ENCODE measurements at places on chromosomes 3 and 15.

GRCh38 chr3:193343726-193344222, 34.8 kb downstream of the ATP13A5 start:
- no peak for DNase-seq

DNA sequence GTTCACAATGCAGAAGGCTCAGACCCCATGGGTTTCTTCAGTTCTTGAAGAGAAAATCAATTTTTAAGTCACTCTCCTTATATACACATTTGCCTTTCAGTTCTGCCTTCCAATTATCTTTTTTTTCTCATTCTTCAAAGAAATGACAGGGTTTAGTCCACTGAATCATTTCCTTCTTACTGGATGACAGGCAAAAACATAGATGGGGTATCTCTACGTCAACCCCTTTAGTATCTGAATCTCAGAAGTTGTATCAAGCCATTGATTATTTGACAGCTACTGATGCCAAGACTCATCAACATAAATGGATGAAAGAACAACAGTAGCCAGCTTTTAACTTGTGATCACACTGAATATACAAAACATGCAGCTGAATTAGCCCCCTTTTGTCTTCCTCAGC, 6.5 kb downstream of the ATOSA start:
- no peak for DNase-seq

DNA sequence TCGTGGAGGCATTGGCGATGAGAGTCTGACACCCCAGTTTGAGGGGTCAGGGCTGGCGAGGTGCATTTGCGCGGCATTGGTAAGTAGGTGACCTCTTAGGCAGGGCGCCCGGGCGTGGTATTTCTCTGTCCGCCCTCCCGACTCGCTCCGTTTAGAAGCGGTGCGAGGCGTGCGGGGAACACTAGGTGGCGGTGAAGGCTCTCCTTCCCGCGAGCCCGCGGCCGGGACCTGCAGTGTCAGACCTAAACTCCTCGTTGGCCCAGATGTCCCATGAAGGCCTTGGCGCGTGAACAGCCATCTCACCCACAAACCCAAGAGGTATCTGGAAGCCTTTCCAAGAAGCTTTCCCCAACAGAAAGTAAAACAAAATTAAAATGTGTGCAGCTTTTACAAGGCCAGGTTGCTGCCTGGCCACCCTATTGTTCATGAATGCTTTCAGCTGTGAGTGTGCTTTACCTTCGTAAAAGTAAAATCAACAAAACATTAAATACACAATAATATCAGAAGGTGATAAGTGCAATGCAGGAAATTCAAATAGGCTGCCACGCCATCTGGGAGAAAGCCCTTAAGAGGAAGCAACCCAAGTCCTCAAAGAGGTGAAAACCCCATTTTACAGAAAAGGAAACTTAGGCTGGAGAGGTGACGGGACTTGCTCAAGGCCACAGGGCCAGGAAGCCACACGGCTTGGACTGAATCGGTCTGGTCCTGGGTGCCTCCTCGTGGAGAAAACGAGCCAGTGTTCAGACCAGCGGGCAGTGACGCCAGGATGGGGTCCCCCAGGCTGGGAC, 120.3 kb downstream of the ETFA start:
- DNase-seq, result peak; percentile 69

DNA sequence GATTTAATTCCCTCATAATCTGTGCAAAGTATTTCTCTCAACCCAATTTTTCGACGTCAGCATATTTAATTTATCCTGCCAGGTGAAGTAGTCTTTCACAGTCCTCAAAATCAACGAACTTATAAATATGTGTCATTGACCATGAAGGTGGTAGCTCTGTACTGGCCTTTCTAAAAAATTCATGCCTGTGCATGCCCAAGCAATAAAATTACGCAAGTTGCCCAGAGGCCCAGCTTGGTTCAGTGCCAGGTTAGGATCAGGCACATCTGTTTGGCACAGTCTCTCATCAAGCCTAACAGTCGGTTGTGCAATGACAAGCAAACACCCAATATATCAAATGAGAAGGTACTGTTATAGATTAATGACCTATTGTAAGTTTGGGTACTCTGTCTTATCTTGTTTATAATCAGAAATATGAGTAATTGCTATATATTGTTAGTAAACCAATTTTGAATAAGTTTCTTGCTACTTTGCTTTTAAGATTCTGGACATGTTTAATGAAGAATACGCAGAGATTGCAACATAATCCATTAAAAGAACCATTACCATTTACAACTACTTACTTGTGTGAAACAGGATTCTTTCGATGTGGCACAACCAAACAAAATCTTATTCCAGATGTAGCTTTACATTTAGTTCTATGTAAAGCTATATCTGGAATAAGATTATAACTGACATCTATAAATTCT, 159.0 kb upstream of the IL12A start:
- peak; percentile 95 for DNase-seq

DNA sequence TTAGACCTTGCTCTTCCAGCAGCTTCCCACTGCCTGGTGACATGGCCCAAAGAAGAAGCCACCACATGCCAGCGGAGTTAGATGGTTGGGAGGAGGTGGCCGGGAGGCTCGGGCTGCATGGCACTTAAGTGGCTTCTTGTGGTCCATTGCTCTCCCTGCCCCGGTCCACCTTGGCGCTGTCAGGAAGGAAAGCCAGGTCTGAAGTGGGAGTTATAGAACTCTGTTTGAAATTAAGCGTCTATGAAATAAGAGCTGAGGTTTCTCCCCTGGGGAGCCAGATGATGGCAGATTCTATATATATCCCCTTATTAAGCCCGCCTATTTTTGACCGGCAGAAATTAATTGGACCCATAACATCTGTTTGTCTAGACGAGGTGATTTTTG, 61.2 kb downstream of the ITGA11 start:
- no peak for DNase-seq

DNA sequence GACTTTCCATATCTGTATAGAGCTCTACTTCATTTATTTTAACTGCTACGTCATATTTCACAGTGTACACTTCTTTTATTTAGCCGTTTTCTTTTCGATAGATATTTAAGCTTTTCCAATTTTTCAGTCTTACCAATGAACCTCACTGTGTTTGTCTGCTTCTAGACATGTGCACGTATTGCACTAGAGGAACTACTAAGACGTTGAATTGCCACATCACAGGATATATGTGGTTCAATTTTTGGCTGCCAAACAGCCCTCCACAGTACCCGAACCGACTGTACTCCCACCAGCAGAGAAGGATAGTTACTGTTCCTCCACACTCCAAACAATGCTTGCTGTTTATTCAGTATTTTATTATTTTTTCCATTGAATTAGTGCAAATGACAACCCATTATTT, 2.0 kb downstream of the NR1I2 start:
- no peak for DNase-seq

DNA sequence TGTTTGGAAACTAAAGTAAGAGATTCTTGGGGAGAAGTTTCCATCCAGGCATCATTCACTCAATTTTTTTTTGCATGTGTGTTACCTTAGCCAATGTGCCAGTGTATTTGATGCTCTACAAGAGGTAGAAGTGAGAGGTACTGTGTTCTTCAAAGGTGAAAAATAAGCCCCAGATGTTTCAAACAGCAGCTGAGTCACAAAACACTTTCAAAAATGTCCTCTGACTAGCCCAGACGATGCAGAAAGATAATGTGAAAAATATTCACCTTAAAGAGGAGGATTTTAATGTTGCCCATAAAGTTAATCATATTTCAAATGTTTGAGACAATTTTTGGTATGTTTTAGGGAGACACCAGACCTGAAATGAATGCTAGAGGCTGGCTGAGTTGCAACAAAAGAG, 107.7 kb upstream of the RASGRP1 start:
- no peak for DNase-seq

- DNase-seq, result no peak
Measured at GRCh38 chr3:193134856-193135255, 106.2 kb upstream of the PLAAT1 start.

DNA sequence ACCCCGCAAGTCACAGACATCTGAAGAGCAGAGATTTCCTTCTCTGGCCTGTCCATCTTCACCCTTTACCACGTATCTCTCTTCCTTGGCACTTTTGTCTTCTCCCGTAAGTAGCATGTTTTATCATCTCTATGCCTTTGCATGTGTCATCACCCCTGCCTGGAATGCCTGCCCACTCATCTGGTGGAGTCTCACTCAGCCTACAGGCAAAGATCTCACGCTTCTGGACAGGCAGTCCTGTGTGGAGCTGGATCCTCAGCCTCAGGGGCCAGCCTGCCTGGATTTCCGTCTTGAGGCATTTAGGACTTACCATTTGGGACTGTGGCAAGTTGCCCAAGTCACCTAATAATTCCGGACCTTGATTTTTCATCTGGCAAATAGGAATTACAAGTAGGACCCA, 114.3 kb upstream of the CACNA2D3 start:
- DNase-seq, result no peak

DNA sequence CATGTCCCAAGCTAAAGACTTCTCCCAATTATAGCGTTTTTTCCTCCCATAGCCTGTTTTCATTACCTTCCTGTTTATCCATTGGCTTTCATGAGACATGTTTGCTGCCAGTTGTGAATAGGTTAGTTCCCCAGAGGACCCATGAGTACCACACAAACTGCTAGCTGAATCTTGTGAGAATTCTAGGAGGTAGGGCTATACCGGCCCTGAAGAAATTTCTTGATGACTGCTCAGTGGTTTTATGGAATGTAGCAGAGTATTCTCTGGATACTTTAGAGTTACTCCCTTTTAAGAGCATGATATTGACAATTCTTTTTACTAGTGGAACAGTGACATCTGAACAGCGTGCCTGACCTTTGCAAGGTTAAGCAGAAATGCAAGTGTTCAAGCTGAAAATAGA, 210.4 kb downstream of the MCTP2 start:
- DNase-seq, result no peak

Measured in SHP77 (cell line).